NCI-H187 (cell line): ENCODE measurements at places on chromosomes 1 and 21.

DNA sequence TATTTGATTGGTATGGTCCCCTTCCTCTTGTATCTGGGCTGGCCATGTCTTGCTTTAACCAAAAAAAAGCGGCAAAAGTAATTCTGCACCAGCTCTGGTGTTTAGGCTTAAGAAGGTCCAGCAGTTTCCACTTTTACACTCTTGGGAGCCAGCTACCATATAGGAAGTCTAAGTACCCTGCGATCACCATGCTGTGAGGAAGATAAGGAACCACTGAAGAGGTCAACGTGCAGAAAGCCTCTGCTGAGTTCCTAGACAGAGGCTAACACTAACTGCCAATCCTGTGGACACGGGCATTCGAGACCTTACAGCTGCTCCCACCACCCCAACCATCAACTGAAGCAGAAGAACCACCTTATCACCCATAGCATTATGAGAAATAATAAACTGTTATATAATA is 331.4 kb downstream of the VAV3 start:
- DNase-seq: no peak

GRCh38 chr21:16070207-16070651 is 340.4 kb downstream of the USP25 start:
- no peak for DNase-seq

- no peak for DNase-seq
Observed at GRCh38 chr21:27734146-27734545, 767.3 kb upstream of the ADAMTS5 start.

- no peak for DNase-seq
Observed at GRCh38 chr1:185556561-185556960, 177.6 kb upstream of the HMCN1 start.

DNA sequence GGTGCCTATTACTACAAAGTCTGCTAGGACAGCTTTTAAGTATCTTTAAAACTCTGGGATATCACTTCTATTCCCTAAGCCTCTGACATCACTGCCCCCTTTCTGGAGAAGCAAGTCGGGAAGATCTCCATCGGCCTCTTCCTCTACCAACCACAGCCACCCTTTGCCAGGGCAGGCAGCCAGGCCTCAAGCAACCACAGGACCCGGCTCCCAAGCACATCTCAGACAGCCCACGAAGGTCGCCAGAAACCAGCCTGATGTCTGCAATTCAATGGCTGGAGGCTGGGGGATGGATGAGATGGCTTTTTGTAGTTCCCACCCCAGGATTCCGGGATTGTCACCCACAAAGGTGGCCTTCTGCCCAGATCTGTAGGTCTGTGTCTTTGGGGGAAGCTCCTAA is 70.7 kb downstream of the LGR6 start:
- no peak for DNase-seq

GRCh38 chr1:108117945-108118902 is 81.9 kb downstream of the SLC25A24 start:
- DNase-seq: no peak

GRCh38 chr1:84849357-84849975 is 43.5 kb downstream of the LPAR3 start:
- no peak for DNase-seq
